Immature natural killer cell (primary cell): ENCODE measurements at places on chromosomes 6 and 20. TPM values are rescaled to one million over a fixed set of nuclear protein-coding genes. Genes with fewer than 3 reads are reported as not detected.

- DNase-seq = no peak
- H3K4me3 ChIP-seq = no peak overlapping the region
- peak overlapping the region; percentile 98 for H3K27ac ChIP-seq
- peaks cover 40% of the 10 kb centered on the region for H3K4me1 ChIP-seq
These were observed 19.9 kb downstream of the UQCC2 start for GRCh38 chr6:33691456-33692077.

GRCh38 chr6:31470801-31471200, 27.1 kb upstream of the MICB start:
- H3K4me1 ChIP-seq = peaks cover 100% of the 10 kb centered on the region
- no peak for DNase-seq
- H3K27me3 ChIP-seq = peaks cover 9% of the 10 kb centered on the region
- no peak overlapping the region for H3K4me3 ChIP-seq

LST1 gene
- polyA plus RNA-seq = 20.3 TPM

- peaks cover 4% of the 10 kb centered on the region for H3K36me3 ChIP-seq
- peaks cover 3% of the 10 kb centered on the region for H3K27me3 ChIP-seq
- DNase-seq = no peak
- no peak overlapping the region for H3K27ac ChIP-seq
- no peak overlapping the region for H3K4me3 ChIP-seq
These were observed 174.7 kb downstream of the DHX35 start for GRCh38 chr20:39136798-39137197.

DNA sequence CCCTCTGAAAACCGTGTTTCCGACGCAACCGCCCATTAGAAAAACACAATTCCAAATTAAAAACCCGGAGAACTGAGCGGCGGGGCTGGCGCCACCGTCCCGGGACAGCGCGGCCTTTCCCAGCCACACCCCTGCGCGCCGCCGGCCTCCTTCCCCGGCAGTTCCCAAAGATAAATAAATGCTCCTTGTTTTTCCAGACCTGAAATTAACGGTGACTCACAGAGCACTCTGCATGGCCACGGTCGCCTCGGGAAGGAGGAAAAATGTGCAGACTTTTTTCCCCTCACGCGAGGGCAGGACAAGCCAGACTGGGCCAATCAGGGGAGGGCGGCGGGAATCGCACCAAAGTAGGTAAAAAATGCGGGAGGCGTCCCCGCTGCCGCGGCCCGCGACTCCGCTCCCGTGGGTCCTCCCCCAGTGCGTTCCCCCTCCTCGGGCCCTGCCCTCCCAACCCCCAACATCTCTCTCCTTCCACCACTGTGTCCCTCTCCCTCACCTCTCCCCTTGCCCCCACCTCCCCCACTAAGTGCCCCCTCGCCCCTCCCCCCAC, 828 bp upstream of the DSTN start:
- H3K36me3 ChIP-seq = no peaks in the 10 kb centered on the region
- peaks cover 9% of the 10 kb centered on the region for H3K27me3 ChIP-seq
- peak; percentile 14 for DNase-seq
- peak overlapping the region; percentile 94 for H3K4me3 ChIP-seq
- peak overlapping the region; percentile 71 for H3K27ac ChIP-seq
- peaks cover 29% of the 10 kb centered on the region for H3K4me1 ChIP-seq

DNA sequence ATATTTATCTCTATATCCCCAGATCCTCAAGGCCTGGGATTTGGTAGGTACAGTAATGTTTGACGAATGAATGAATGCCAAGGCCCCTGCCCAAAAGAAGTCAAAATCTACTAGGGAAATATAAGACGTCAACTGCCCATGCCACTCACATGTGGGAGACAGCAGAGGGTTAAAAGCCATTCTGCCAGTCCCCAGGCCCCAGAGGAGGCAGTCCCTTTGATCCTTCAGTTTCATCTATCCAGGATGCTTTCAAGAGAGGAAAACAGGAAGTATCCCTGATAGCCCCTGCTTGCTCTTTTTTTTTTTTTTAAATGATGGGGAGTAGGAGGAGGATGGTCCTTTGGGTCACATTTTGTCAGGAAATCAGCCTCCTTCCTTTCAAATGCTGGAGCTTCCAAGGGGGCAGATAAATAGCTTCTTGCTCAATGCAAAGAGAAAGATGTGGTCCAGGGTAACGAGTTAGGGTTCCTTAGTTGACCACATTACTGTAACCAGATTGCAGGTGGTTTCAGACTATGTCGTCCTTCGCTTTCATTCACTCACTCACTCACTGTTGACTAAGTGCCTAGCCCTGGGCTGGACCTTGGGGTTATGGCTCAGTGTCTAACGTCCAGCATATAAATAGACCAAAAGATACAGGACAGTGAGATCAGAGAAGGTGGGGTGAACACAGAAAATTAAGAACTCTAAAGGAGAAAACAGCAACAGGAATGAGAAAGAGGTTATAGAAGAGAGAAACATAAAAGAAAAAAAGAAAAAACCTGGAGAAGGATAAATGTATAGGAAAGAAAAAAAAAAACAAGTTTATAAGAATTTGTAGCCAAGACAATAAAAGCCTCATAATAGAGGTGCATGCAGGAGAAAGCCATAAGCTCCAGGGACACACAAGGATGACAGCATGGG, 64.6 kb upstream of the PIM1 start:
- DNase-seq = no peak
- no peak overlapping the region for H3K4me3 ChIP-seq
- no peaks in the 10 kb centered on the region for H3K36me3 ChIP-seq
- H3K27ac ChIP-seq = no peak overlapping the region

CAP2 gene
- polyA plus RNA-seq = not detected

PXMP4 gene
- polyA plus RNA-seq = 6.8 TPM

- H3K4me3 ChIP-seq = no peak overlapping the region
- DNase-seq = no peak
- H3K27me3 ChIP-seq = peaks cover 2% of the 10 kb centered on the region
- peak overlapping the region; percentile 9 for H3K27ac ChIP-seq
- H3K4me1 ChIP-seq = no peaks in the 10 kb centered on the region
These were observed 7.1 kb upstream of the UST start for GRCh38 chr6:148739822-148740128.
